ENCODE measurements at places on chromosomes 12 and 14.

DNA sequence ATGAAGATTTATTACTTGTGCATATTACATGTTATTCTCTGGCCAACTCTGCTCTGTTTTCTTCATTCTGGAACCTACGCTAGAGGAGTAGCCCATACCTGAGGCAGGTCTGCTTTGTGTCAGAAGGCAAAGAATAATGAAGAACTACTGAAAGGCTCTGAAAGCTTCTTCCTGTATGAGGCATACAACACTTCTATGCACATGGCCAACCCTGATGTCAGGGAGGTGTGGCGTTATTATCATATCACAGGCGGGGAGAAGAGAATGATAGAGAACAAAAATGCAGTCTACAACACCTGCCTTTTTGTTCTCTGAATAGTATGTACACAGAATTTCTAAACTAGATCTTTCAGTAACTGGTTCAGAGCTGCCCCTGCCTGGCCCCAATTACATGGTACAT lies 32.5 kb upstream of the CRY1 start:
- peak; percentile 59 for DNase-seq

- no peak for DNase-seq
These were observed 9.1 kb downstream of the ULK1 start for GRCh38 chr12:131903270-131904255.

DNA sequence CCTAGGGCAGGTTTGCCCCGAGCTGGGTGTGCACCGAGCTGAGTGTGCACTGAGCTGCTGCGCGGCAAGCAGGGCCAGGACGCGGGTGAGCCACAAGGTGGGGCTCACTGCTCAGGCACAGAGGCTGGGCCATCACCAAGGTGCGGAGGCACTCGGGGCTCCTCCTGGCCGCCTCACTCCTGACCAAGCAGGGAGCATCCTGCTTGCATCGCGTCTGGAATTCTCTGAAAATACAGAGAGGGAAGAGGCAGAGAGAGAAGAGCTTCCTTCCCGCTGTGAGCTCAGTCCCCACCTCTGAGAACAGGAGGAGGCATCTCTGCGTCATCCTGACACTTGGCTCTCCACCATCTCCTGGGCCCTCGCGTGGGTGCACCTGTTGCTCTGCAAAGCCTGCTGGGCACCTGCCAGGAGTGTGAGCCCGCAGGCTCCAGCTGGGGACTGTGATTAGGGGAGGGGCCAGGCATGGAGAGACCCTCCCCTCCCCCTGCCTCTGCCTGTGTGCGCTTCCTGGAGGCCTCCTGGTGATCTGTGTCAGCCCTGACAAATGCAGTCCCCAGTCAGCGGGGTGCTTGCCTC lies 116.3 kb downstream of the GLT1D1 start:
- DNase-seq: peak; percentile 98

- no peak for DNase-seq
These were observed 727.1 kb upstream of the TBX3 start for GRCh38 chr12:115411121-115411520.

GRCh38 chr12:31494455-31494854 lies 96.5 kb downstream of the DENND5B start:
- no peak for DNase-seq

DNA sequence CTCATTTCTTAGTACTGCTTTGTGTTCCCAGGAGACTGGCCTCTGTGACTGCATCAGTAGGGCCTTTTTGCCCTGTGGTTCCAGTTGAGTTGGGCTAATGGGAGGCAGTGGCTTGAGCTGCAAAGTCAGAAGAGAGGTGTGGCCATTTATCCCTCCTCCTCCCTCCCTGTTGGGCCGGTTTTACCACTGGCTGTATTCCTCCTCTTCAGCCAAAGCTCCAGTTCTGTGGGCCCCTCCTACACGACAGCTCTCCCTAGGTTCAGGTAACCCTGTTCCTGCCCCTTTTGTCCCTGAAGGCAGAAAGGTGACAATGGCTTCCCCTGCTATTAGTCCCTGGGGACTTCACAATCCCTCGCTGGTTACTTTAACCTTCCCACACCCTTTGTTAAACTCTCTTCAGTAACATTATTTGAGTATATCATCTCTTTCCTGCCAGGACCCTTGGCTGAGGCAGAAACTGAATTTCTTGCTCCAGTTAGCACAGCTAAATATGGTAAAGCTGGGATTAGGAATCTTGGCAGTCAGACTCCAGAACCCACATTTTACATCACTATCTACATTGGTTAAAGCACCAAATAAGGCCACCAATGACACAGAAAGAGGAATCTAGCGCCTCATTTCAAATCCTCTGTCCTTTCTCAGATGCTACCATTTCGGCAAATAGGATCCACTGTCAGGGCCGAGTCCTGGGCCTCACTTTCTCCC lies 121.9 kb upstream of the SLC35F4 start:
- DNase-seq: no peak

- no peak for DNase-seq
These were observed 71.2 kb downstream of the RIN3 start for GRCh38 chr14:92584816-92585215.

DNA sequence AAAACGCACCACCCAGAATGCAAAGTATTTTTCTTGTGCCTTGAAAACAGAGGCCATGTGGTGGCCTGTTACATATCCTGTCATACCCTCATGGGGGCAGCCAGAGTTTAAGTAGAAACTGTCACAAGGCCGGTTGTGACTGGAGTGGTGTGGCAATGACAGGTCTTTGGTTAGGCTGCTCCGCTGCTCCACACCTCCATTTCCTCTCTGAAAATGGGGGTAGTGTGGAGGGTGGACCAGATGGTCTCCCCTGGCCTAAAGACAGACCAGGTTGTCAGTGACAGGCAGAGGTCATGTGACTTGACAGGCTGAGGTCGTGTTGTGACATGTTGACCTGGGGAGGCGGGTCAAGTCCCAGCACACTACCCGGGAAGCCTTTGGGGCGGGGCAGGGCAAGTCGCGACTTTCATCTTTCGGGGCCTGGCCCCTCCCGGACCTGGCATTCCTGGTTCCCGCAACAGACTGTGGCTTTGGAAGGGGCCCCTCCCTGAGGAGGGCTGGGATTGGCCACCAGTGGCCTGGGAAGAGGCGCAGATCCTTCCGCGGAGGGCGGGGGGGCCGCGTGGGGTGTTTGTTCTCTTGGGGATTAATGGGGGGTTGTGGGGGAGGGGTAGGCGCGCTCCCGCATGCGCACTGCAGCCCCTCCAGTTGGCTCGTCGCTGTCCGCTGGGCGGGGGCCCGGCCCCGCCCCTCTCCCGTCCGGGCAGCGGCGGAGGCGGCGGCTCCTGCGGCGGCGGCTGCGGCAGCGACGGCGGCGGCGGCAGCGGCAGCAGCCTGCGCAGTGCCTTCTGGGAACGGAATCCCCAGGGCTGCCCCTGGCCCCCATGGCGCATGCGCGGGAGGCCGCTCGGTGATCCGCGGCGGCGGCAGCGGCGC lies at the start of gene MBD6:
TSS of gene MBD6 (plus strand) at position 814 of the 876 bp plus-strand sequence. CDS start 1,480 bp downstream, outside the sequence.
- DNase-seq: peak; percentile 93

DNA sequence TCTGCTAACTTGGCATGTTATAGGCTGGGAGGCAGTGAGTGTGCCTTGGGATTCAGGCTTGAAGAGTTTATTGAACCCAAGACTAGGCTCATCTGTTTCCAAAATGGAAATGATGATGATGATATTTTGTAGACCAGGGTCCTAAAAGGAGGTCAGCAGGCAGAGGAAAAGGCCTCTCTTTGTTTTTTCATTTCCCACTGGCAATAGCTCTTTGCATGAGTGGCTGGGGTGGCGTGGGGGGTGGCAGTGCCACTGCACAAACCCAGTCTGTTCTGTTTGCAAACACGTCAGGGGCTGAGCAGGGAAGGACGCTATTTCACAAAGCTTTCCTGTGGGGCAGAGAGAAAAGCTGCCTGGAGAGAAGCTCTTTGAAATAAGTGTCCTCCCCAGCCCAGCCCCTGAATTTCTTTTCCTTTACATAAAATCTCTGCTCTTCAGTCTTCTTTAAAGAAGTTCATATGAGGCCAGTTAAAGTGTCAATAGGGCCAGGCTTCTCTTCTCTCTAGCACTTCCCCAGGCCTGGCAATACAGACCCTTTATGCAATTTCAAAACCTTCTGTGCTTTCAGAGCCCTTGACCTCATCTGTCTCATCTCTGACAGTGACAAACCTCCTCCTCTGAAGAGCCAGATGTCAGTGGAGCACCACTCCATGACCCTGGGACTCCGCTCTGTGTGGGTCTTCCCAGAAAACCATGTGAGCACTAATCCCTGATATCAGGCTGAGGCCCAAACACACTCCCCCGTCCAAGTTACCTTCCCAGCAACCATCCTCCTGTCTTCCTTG lies 72.8 kb downstream of the ZNF664 start:
- DNase-seq: no peak

GRCh38 chr12:128178565-128178964 lies 88.4 kb upstream of the TMEM132C start:
- no peak for DNase-seq

- DNase-seq: no peak
These were observed 42.9 kb upstream of the SINHCAF start for GRCh38 chr12:31368666-31369361.

DNA sequence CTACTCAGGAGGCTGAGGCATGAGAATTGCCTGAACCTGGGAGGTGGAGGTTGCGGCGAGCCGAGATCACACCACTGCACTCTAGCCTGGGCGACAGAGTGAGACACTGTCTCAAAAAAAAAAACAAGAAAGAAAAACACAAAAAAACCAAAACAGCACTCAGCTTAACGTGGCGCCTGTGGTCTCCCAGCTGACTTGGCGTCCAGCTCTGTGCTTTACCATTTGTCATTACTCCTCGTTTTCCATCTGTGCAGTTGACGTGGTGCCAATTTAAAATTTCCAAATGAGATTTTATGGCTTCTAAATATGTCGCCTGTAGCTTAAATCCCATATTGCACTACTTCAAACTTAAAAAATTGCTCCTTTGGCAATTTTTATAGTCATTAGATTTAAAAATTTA lies 2.0 kb downstream of the MGP start:
- DNase-seq: no peak

All from COR-L47 (cell line).